ENCODE measurements at places on chromosomes 16 and 17. TPM values are rescaled to one million over a fixed set of nuclear protein-coding genes. Genes with fewer than 3 reads are reported as not detected.

PLEKHH3 gene
- total RNA-seq = 17.8 TPM

CHST4 gene
- 0.05 TPM for total RNA-seq

RNF166 gene
- total RNA-seq = 26.5 TPM

- no peak for DNase-seq
These were observed 9.7 kb downstream of the INPP5K start for GRCh38 chr17:1506649-1507267.

- DNase-seq = peak; percentile 50
These were observed 7.9 kb upstream of the MFSD6L start for GRCh38 chr17:8806926-8807550.

- no peak for DNase-seq
These were observed 1.3 kb downstream of the IGFALS start for GRCh38 chr16:1791943-1792812.

TRPV3 gene
- 1.4 TPM for total RNA-seq

Measured in M059J (cell line).